ENCODE measurements at places on chromosomes 7 and 10. TPM values are rescaled to one million over a fixed set of nuclear protein-coding genes. Genes with fewer than 3 reads are reported as not detected.

DNA sequence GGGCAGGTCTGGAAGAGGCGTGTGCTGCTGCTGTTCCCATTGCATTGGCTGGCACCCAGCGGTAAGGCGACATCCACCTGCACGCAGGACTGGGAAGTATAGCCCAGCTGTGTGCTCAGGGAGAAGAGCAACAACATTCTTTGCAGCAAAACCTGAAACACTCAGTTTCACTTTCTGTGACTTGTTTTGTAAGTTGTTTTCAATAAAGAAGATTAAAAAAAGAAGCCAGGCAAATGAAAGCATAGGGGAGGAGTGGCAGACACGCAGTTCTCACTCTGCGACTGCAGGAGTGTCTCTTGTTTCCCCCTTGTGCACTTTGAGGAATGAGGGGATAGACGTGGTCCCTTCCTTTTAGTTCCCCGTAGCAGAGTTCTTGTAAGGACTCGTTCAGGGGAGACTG is 5.8 kb downstream of the FBH1 start:
- no peaks in the 10 kb centered on the region for H3K27me3 ChIP-seq
- DNase-seq: no peak
- H3K36me3 ChIP-seq: peaks cover 44% of the 10 kb centered on the region
- no peak overlapping the region for H3K4me3 ChIP-seq
- H3K4me1 ChIP-seq: peaks cover 5% of the 10 kb centered on the region

DNA sequence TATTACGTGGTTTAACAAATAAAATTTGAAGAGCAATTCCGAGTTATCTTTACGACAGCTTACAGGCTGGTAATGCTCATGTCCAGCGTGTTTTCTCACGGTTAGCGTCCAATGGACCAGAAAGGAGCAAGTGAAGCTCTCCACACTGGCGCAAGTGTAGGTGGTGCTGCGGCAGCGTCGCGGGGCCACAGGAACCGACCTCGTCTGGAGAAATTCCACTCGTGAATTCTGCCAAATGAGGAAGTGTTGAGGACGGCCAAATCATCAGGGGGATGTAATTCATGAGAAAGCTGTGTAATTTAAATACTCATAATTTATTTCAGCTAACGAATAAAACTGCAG is 350 bp upstream of the ZNF37A start:
- H3K27me3 ChIP-seq: no peaks in the 10 kb centered on the region
- peak overlapping the region; percentile 83 for H3K4me3 ChIP-seq
- H3K36me3 ChIP-seq: peaks cover 29% of the 10 kb centered on the region
- H3K27ac ChIP-seq: no peak overlapping the region

Gene ACTL6B
- not detected for total RNA-seq

DNA sequence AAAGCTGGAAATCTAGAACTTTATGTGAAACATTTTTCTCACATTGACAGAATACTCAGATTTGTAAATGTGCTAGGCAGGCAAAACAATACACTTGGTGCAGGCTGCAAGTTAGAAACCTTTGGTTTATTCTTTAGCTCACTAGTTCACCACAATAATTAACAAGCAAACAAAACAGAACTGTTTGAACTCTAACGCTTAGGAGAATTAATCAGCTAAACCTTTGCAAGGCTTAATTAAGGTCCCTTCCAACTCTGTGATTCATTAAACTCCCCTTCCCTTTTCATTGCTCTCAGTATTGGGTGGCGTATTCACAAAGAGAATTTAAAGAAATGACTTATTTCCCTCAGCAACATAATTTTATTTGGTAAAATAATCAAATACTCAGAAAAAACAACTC is 99.0 kb downstream of the PON1 start:
- no peaks in the 10 kb centered on the region for H3K4me1 ChIP-seq
- H3K4me3 ChIP-seq: no peak overlapping the region
- no peak overlapping the region for H3K27ac ChIP-seq
- H3K27me3 ChIP-seq: no peaks in the 10 kb centered on the region
- no peak for DNase-seq

Gene EEPD1
- total RNA-seq: 4.2 TPM

Gene NCF1
- 0.27 TPM for total RNA-seq

GRCh38 chr7:32536585-32536984 is 41.3 kb downstream of the AVL9 start:
- no peak overlapping the region for H3K27ac ChIP-seq
- peaks cover 15% of the 10 kb centered on the region for H3K4me1 ChIP-seq
- no peaks in the 10 kb centered on the region for H3K36me3 ChIP-seq

GRCh38 chr10:128097783-128098182 is 28.4 kb downstream of the MKI67 start:
- DNase-seq: no peak
- no peak overlapping the region for H3K27ac ChIP-seq
- H3K27me3 ChIP-seq: no peaks in the 10 kb centered on the region
- H3K4me1 ChIP-seq: no peaks in the 10 kb centered on the region
- H3K36me3 ChIP-seq: peaks cover 48% of the 10 kb centered on the region
- no peak overlapping the region for H3K4me3 ChIP-seq

DNA sequence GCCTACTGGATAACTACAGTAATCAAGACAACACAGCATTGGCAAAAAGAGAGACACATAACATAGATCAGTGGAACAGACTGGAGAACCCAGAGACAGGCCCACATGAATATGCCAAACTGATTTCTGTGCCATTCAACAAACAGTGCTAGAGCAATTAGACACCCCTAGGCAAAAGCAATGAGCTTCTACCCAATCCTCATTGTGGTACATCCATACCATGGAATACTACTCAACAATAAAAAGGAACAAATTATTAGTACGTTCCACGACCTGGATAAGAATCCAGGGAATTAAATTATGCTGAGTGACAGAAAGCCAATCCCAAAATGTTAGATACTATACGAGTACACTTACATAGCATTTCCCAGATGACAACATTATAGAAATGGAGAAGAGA is 2.8 kb upstream of the SVIL start:
- no peak for DNase-seq
- H3K27me3 ChIP-seq: no peaks in the 10 kb centered on the region
- H3K4me1 ChIP-seq: peaks cover 51% of the 10 kb centered on the region
- H3K27ac ChIP-seq: no peak overlapping the region
- no peak overlapping the region for H3K4me3 ChIP-seq
- no peaks in the 10 kb centered on the region for H3K36me3 ChIP-seq

DNA sequence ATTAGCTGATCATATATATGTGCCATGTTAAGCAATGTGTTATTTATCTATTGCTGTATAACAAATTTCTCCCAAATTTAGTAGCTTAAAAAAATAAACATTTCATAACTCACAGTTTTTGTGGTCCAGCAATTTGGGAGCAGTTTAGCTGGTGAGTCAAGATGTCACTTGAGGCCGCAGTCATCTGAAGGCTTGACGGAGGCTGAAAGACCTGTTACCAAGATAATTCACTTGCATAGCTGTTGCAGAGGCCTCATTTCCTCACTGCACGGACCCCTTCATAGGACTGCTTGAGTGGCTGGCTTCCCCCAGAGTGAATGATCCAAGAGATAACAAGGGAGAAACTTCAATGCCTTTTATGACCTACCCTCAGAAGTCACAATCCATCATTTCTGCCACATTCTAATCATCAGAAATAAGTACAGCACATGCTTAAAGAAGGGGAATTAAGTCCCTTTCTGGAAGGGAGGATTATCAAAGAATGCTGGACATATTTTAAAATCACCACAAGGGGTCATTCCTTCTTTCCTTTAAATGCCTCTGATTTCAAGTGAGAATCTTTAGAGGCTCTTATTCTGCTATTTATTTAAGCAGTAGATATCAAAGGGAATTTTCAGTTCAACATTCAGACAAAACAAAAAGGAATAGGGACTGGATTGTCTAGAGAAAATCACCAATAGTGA is 10.5 kb upstream of the SRPK2 start:
- peaks cover 5% of the 10 kb centered on the region for H3K4me1 ChIP-seq
- no peaks in the 10 kb centered on the region for H3K27me3 ChIP-seq
- no peak overlapping the region for H3K27ac ChIP-seq
- no peaks in the 10 kb centered on the region for H3K36me3 ChIP-seq
- no peak for DNase-seq
- no peak overlapping the region for H3K4me3 ChIP-seq

- DNase-seq: no peak
- H3K27me3 ChIP-seq: no peaks in the 10 kb centered on the region
- no peak overlapping the region for H3K27ac ChIP-seq
- no peaks in the 10 kb centered on the region for H3K36me3 ChIP-seq
Measured at GRCh38 chr7:68267486-68267885, 1270.9 kb downstream of the TYW1 start.

GRCh38 chr7:158568974-158569857 is 18.4 kb downstream of the PTPRN2 start:
- no peak for DNase-seq
- no peak overlapping the region for H3K27ac ChIP-seq
- no peaks in the 10 kb centered on the region for H3K36me3 ChIP-seq
- peaks cover 12% of the 10 kb centered on the region for H3K27me3 ChIP-seq
- H3K4me1 ChIP-seq: no peaks in the 10 kb centered on the region
- H3K4me3 ChIP-seq: no peak overlapping the region

GRCh38 chr7:13628239-13629001 is 361.0 kb downstream of the ETV1 start:
- peaks cover 6% of the 10 kb centered on the region for H3K4me1 ChIP-seq
- DNase-seq: no peak
- H3K4me3 ChIP-seq: no peak overlapping the region

DNA sequence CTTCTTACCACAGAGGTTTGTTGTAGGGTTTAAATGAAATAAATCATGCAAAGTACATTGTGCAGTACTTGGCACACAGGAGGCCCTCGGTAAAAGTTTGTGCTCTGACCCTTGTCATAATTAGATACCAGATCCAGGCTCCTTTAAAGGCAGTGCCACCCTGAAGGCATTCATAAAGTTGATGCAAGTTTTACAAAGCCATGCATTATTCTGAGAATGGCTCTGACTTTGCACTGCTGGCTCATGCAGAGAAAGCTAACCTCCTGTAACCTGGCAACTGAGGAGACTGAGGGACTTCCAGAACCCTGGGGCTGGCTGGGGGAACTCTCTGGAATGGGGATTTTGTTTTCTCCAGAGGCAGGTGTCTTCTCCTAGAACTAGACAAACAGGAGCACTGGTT is 570.9 kb downstream of the CCSER2 start:
- no peaks in the 10 kb centered on the region for H3K36me3 ChIP-seq
- H3K4me3 ChIP-seq: no peak overlapping the region
- no peak for DNase-seq
- no peaks in the 10 kb centered on the region for H3K4me1 ChIP-seq

Gene CPVL
- 10.3 TPM for total RNA-seq

Gene FAM170B
- not detected for total RNA-seq

Gene ITIH5
- total RNA-seq: not detected

Gene SKIDA1
- total RNA-seq: 0.34 TPM

- H3K36me3 ChIP-seq: no peaks in the 10 kb centered on the region
- DNase-seq: no peak
- H3K4me3 ChIP-seq: no peak overlapping the region
Measured at GRCh38 chr7:114533131-114533530, 118.5 kb downstream of the FOXP2 start.

GRCh38 chr10:131885391-131886165 is 15.2 kb upstream of the PPP2R2D start:
- no peaks in the 10 kb centered on the region for H3K36me3 ChIP-seq
- no peak overlapping the region for H3K27ac ChIP-seq
- DNase-seq: no peak
- peaks cover 31% of the 10 kb centered on the region for H3K4me1 ChIP-seq
- H3K27me3 ChIP-seq: no peaks in the 10 kb centered on the region

Gene PAPSS2
- total RNA-seq: 14.6 TPM

Gene OR2A1
- total RNA-seq: not detected

DNA sequence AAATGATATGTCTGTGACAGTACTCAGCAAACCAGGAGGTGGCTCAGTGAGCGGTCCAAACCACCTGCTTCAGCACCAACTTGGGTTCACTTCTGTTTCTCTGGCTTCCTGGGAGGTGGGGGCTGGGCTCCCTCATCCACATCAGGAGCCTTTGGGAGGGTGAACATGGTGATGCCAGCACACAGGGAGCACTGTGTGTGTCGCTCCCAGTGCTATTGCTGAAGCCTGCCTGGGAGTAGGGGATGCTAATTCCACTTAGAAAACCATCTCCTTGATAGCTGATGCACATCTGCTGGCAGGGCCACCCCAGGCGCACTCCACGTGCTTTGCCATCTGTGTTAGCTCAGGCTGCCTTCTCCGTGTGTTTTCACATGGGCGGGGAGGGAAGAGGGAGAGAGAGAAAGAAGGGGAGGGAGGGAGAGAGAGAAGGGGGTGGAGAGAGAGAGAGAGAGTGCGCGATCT is 58.0 kb downstream of the RAMP3 start:
- peaks cover 71% of the 10 kb centered on the region for H3K27me3 ChIP-seq
- no peaks in the 10 kb centered on the region for H3K4me1 ChIP-seq
- H3K27ac ChIP-seq: no peak overlapping the region
- H3K36me3 ChIP-seq: no peaks in the 10 kb centered on the region

DNA sequence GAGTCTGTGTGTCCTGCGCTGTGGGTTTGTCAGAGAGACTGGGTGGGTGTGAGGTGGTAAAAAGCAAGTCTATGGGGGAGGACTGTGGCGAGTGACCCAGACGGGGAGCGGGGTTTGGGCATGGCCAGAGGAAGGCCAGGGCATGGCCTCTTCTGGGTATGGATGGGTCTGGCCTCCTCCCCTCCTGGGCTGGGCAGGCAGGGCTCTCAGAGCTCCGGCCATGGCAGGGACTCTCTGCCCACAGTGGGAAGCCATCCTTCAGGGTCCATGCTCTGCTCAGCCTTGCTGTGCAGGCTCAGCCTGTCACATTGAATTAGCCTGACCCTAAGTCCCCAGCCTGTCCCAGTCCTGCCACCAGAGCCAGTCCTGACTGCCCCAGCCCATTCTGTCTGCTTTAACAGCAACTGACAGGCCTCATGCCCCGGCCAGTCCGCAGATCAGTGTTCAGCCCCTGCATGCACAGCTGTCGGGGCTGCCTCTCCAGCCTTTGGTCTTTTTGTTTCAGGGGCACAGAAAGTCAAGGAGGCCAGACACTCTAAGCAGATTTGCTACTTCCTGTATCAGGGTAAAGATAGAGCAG is 7.9 kb downstream of the ANTXRL start:
- no peak for DNase-seq
- no peaks in the 10 kb centered on the region for H3K4me1 ChIP-seq
- no peak overlapping the region for H3K27ac ChIP-seq
- H3K27me3 ChIP-seq: no peaks in the 10 kb centered on the region

Gene TEX47
- not detected for total RNA-seq

- H3K27me3 ChIP-seq: no peaks in the 10 kb centered on the region
- no peak for DNase-seq
Measured at GRCh38 chr7:36620166-36620708, 104.1 kb downstream of the AOAH start.

- no peaks in the 10 kb centered on the region for H3K4me1 ChIP-seq
- no peaks in the 10 kb centered on the region for H3K27me3 ChIP-seq
- H3K27ac ChIP-seq: no peak overlapping the region
- DNase-seq: no peak
- no peaks in the 10 kb centered on the region for H3K36me3 ChIP-seq
Measured at GRCh38 chr7:84251277-84251781, 56.7 kb upstream of the SEMA3A start.

DNA sequence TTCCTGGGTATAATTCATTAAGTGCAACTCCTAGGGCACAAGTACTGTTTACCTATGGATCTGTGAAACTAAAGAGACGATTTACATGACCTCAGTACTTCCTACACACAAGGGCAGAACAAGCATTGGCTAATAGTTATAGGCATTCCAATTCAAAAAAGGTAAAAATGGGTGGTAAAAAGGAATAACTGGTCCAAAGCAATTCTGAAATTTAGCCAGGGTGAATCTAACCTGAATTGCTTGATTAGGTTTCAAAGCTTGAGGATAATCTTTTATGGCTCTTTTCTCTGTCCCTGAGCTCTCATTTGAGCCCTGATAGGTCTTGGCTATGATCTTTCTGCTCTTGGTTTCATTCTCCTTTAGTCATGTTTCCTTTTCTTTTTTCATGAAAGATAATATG is 52.3 kb upstream of the CALCR start:
- H3K4me3 ChIP-seq: no peak overlapping the region
- H3K4me1 ChIP-seq: no peaks in the 10 kb centered on the region
- no peak for DNase-seq
- no peaks in the 10 kb centered on the region for H3K27me3 ChIP-seq
- H3K36me3 ChIP-seq: no peaks in the 10 kb centered on the region

Gene WNT16
- 152 TPM for total RNA-seq

Measured in HCT116 (cell line).